ENCODE measurements at places on chromosomes 3 and 15.

DNA sequence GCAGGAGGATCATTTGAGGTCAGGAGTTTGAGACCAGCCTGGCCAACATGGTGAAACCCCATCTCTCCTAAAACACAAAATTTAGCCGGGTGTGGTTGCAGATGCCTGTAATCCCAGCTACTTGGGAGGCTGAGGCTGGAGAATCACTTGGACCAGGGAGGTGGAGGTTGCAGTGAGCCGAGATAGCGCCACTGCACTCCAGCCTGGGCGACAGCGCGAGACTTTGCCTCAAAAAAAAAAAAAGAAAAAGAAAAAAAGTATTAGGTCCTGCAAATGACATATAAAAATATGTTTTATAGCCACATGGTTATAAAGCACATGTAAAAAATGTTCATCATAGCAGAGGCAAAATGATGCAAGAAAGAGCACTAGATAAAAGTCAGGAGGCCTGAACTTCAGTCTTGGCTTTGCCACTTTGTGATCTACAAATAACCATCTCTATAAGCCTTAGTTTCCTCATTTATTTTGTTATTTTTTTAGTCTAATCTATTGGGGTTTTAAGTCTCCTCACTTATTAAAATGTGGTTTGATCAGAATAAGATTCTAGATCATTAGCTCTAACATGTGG, 4.9 kb downstream of the SLC12A6 start:
- no peak for DNase-seq

GRCh38 chr3:172232579-172233212, 193.3 kb downstream of the FNDC3B start:
- no peak for DNase-seq

GRCh38 chr15:63953524-63953923, 92.8 kb downstream of the DAPK2 start:
- no peak for DNase-seq

DNA sequence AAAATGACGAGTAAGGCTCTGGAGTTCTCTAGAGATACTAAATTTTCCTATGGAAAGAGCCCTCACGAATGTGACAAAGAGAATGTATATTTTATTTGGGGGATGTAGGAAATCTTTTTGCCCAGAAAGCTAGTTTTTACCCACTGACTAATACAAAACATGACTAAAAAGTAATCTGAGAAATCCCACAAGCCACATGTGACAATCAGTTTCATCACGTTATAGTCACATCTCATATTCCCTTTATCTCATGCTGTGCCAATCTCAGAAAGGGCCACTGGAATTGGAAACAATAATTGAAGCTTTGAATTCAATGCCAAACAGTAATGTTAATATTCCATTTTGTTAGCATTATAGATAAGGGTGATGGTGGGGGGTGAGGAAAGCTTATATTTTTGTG, 509.0 kb upstream of the GOLIM4 start:
- DNase-seq, result no peak

DNA sequence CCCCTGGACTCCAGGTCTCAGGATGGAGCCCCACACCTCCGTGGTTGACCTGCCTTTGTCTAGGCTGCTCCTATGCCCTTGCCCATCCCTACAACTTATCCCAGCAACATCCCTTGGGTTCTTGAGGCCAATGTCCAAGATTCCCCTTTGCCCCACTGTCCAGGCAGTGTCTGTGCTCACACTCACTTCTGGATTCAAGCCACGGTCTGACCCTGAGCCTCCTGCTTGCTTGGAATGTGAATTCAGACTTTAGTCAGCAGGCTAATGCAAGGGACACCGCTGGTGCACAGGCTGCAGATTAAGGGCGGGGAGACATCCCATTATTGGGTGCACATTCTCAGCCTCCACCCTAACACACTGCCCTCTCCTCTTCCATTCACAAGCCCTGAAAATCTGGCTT, 154.1 kb downstream of the WNT5A start:
- DNase-seq, result no peak

- no peak for DNase-seq
These were observed 307.1 kb upstream of the SEMA6D start for GRCh38 chr15:47410247-47410646.

GRCh38 chr15:99704444-99704838, 28.8 kb downstream of the LYSMD4 start:
- DNase-seq, result no peak

GRCh38 chr15:74815121-74815934, 2.7 kb downstream of the LMAN1L start:
- DNase-seq, result no peak

DNA sequence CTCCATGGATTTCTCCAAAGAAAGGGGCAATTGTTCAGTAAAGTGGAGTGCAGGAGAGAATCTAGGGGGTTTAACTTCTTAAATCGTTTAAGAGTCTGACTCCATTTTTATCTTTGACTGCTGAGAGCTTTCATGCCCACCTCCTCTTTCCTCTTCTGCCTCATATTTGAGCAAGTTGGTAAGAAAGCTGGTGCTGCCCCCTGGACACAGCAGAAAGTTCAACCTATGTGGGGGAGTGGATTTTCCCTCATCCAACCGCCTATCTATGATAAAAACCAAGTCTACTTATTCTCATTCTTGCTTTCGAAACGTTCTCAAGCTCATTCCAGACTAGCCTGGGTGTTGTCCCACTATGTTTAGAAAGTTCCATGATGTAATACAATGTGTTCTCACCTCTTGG, 26.0 kb downstream of the HHLA2 start:
- no peak for DNase-seq

DNA sequence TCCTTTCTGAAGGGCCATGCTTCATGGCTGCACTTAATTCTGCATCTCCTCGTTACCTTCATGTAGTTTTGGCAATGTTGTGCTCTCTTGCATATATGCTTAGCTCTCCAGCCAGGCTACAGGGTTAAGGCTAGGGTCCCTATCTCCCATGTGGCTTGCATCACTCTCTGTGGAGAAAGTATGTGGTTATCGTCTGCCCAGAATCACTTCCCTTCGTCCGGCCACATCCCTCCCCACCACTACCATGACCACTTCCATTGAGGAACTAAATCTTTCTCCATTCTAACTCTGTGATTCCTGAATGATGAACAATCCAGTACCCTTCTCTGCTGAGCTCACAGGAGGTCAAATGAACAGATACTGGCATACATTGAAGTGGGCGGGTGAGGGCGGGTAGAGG, 34.0 kb downstream of the WWTR1 start:
- DNase-seq, result no peak

- DNase-seq, result no peak
These were observed 143.3 kb downstream of the ADAMTS17 start for GRCh38 chr15:100198442-100198841.

- DNase-seq, result no peak
These were observed 83.6 kb upstream of the XCR1 start for GRCh38 chr3:46110701-46111493.

GRCh38 chr3:178313716-178314115, 222.5 kb upstream of the KCNMB2 start:
- no peak for DNase-seq

- no peak for DNase-seq
These were observed 152.9 kb upstream of the NDN start for GRCh38 chr15:23839893-23840474.

GRCh38 chr15:93135997-93136397, 47.0 kb upstream of the RGMA start:
- no peak for DNase-seq

DNA sequence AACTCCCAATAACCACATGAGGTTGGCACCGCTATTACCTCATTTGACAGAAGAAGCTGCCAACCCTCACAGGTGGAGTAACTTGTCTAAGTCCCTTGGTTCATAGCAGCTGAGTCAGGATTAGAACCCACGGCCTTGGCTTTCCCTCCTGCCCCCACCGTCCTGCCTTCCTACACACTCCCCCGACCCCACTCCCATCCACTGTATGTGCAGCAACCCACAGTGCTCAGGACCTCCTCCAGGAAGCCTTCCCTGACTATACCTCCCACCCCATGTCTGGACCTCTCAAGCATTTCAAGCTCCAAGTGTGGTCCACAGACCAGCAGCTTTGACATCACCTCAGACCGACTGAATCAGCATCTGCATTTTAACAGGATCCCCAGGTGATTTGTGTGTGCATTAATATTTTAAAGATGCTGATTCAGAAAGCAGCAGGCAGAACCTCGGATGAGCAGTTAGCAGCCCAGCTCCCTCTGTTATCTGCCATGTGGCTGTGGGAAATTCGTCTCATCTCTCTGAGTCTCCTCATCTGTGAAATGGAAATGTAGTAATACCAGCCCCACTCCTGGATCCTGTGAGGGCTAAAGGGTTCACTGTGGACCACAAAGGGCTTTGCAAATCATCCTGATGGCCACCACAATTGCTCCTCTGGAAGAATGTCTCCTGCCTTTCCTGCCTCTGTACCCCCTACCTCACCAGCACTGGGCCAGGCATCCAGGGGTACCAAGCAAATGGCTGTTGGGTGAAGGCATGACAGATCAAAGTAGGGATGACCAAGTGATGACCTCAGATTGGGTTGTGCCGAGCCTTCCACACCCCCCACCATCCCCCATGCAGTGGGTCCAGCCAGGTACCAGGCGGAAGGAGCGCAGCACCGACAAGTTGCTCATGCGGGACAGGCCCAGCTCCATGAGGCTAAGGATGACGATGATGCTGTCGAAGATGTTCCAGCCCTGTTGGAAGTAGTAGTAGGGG, 62.7 kb downstream of the SCN5A start:
- DNase-seq, result no peak

DNA sequence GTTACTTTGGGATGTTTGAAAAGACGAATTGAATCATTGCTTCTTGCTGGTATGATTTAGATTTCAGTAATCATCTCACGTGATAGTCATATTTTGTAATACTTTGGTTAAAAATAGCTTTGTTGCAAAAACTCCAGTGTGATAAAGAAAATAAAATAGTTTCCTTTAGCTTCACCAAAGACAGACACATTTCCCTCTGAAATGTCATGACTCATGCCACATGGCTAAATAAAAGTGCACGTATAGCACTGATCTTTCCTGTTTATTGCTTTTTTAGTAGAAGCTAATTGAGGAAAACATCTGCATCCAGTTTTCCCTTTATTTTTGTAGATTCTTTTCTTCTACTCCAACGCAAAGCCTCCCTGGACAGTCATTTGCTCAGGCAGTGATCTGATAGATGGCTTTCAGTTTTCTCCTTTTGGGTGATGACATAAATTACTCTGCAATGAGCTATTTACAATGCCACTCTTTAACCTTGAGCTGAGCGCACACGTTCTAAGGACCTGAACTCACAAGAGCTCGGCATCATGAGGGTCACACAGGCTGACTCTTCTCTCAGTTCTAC, 84.9 kb downstream of the ARNT2 start:
- DNase-seq, result no peak

DNA sequence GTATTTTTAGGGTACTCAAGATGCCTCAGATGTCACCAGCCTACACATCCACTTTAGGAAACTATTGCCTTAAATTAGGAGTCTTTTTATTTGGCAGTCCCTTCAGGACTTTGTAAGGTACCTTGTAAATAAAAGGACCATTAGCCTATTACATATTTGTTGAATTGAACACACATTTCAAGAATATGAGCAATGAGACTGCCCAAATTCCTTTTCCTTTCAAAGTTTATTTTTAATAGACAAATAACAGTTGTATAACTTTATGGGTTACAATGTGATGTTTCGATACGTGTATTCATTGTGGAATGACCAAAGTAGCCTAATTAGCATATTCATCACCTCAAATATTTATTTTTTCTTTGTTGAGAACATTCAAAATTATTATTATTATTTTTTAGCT, 176.7 kb upstream of the PDZRN3 start:
- DNase-seq, result no peak

GRCh38 chr3:179460260-179460659, 9.0 kb upstream of the GNB4 start:
- DNase-seq, result no peak

- DNase-seq, result no peak
These were observed 160.5 kb upstream of the NSMCE3 start for GRCh38 chr15:29430124-29430523.

GRCh38 chr3:32946973-32947788, 4.3 kb upstream of the CCR4 start:
- DNase-seq, result no peak

DNA sequence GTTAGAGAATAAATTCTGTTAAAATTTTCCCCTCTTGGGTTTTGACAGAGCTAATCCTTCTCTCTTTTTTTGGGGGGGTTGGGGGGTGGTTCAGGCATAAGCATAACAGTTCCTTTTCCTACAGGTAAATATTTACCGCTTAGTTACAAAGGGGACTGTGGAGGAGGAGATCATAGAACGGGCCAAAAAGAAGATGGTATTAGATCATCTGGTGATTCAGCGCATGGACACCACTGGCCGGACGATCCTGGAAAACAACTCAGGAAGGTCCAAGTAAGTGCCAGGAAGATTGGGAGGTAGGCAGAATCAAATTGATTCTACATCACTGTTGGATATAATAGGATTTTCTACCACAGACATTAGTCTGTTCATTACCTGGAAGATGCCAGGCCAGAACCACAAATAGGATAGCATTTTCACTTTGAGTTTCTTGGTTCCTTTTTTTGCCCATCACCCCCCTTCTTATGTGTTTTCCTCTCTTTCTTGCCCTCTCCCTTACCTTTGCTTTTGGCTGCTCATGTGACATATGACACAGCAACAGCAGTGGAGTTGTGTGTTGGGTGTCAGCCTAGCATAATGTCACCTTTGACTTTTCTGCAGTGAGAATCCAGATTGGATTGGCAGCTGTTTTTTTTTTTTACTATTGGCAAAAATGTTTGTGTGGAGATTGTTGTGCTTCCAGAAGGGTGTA, 79.0 kb downstream of the CHD2 start:
- DNase-seq, result no peak

GRCh38 chr15:40918146-40918798, 10.9 kb upstream of the DLL4 start:
- DNase-seq, result no peak

GRCh38 chr3:50885070-50885850, 210.5 kb downstream of the DOCK3 start:
- DNase-seq, result no peak

GRCh38 chr15:77107068-77107467, 36.2 kb upstream of the TSPAN3 start:
- no peak for DNase-seq

DNA sequence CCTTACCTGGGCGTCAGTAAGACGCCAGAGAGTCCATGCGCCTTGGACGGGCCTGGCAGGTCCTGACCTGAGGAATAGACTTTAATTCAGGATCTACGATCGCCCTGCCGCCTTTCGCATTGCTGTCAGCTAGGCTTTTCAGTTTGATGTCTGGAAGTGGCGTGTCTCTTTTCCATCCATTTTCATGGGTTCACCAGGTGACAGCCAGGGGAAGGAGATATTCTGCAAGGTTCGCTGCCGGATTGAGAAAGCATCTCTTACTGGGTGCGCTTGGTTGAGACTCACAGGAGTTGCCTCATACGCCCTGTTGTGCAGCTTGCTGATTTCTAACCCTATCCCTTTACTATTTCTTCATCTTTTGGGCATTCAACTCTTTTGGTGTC, 7.4 kb downstream of the EPHA3 start:
- no peak for DNase-seq

All from activated effector memory CD4-positive, alpha-beta T cell treated with Interleukin-2 at 50 U/mL for 16 hours (primary cell).